Stimulated activated CD4-positive, alpha-beta T cell treated with anti-CD3 and anti-CD28 coated beads, Interleukin-2, amount 100 ng/mL, for 24 hours (primary cell): ENCODE measurements at places on chromosomes 11 and 22.

GRCh38 chr11:20250644-20251247 is 90.5 kb upstream of the DBX1 start:
- DNase-seq: no peak

- no peak for DNase-seq
Measured at GRCh38 chr11:86799680-86800075, 664 bp upstream of the PRSS23 start.

DNA sequence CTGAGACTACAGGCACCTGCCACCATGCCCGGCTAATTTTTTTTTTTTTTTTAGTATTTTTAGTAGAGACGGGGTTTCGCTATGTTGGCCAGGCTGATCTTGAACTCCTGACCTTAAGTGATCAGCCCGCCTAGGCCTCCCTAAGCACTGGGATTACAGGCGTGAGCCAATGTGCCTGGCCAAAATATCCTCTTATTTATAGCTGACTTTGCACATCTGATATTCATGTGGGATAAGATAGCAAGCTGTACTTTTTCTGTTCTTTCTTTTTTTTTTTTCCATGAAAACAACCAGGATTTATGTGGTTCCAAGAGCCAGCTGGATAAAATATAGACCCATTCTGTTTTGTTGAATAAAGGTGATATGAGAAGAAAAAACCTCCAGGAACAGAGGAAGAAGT is 12.1 kb upstream of the XBP1 start:
- DNase-seq: no peak

DNA sequence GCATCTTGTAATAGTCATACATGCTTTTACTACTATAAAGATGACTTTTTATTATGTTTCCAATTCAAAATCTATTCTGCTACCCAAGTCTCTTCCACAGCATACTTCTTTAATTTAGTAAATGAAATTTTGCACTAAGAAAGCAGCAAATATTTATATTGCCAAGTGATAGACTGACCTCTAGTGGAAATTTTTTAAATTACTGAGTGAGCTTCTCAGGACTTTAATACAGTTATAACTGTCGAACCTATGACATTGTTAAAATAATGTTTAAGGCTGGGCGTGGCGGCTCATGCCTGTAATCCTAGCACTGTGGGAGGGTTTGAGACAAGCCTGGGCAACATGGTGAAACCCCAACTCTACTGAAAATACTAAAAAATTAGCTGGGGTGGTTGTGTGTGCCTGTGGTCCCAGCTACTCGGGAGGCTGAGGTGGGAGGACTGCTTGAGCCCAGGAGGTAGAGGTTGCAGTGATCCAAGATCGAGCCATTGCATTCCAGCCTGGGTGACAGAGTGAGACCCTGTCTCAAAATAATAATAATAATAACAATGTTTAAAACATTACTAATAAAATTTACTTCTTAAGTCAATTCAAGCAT is 27.3 kb downstream of the STK33 start:
- DNase-seq: no peak

DNA sequence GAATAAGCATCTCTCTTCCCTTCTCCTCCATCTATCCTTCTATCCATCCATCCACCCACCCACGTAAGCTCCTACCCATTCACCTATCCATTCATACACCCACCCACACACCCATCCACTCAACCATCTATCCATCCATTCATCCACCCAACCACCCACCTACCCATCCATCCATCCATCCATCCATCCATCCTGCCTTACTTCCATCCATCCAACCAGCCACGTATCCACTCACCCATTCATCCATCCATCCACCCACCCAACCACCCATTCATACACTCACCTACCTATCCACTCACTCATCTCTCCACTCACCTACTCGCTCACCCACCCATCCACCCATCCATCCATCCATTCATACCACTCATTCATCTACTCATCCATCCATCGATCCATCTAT is 13.2 kb downstream of the TNNT3 start:
- no peak for DNase-seq

DNA sequence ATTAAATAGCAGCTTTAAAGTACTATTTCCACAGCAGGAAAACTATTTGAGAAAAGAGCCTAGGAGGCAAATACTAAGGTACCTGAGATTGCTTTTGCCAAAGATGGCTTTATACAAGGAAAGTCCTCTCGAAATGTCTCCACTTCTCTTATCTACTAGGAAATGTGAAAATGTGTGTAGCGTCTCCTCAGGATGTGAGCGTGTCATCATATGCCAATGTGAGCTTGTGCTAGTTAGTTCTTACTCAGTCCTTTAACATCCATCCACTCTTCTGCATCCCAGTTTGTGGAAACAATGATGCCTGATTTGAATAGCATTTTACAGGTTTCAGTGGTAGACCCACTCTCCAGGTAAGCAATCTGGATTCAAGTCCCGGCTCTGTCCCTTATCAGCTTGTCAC is 421.0 kb downstream of the DYNC2H1 start:
- DNase-seq: no peak

- DNase-seq: no peak
Measured at GRCh38 chr11:130095326-130095725, 25.6 kb downstream of the APLP2 start.

GRCh38 chr11:44010789-44011251 is 37.0 kb upstream of the ACCSL start:
- DNase-seq: no peak

DNA sequence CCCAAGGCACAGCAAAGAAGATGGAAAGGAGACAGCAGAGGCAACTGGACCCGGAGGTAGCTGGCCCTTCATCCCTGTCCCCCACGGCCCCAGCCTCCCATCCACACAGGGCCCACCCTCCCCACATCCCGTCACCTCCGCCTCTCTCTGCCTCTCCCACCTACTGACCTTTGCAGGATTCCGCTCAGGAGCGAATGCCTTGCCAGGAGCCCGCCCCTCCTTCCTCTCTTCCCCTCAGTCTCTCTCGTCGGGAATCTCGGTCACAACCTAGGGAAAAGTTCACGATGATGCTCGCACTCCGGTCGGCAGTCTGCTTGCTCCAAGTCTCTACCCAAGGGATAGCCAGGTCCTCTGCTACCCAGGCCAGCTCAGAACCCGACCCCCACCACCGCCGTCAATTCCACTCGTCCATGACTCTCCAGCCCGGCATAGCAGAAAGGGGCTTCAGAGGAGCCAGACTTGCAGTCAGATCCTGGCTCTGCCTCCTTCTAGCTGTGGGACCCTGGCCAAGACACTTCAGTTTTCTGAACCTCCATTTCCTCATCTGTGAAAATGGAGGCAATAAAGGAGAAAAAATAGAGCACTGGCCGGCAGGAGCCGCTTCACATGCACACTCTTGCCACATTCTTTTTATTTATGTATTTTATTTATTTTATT is 10.2 kb downstream of the AHNAK start:
- no peak for DNase-seq

DNA sequence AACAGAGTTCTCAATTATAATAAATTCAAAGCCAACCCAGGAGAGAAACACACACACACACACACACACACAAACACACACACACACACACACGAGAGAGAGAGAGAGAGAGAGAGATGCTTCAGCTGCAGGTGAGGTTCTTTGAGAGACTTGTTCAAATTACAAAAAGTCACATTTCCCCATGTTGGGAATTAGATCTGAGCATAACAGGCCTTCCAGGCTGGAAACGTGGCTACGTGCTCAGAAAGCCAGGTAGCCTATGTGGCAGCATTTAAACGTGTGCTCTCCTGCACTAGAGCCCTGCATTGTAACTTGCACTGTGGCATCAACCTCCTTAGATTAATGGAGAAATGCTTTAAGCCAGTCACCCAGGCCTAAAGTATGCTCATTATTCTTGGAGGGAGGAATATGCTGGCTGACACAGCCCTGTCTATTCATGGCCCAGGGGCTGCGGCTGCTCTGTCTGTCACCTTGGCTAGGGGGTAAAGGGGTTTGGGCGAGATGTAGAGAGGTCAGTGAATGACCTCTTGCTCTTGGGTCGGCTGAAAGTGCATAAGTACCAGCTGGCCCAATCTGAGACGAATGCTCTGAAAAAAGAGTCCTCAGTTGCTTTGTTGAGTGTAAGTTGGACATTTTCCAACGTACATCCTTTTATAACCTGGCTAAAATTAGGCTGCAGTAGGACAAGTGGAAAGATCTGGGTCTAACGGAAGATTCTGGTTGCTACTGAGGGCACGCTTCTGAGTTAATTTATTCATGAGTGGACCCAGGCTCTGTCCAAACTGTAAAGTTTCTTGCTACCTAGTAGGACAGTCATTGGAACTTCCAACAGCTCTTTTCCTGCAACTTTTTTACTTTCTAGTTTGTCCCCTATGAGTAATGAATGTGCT is 171.1 kb upstream of the SEZ6L start:
- DNase-seq: no peak

GRCh38 chr11:27004103-27004502 is 10.2 kb downstream of the FIBIN start:
- DNase-seq: no peak

- no peak for DNase-seq
Measured at GRCh38 chr11:57402188-57403002, 11.9 kb upstream of the PRG2 start.

GRCh38 chr22:45502215-45503049 is at the start of gene FBLN1:
Gene FBLN1 (plus strand): TSS chr22:45502883. CDS start chr22:45502986, 103 bp downstream.
- DNase-seq: no peak

GRCh38 chr11:72012897-72013721 is 14.4 kb downstream of the IL18BP start:
- DNase-seq: no peak

DNA sequence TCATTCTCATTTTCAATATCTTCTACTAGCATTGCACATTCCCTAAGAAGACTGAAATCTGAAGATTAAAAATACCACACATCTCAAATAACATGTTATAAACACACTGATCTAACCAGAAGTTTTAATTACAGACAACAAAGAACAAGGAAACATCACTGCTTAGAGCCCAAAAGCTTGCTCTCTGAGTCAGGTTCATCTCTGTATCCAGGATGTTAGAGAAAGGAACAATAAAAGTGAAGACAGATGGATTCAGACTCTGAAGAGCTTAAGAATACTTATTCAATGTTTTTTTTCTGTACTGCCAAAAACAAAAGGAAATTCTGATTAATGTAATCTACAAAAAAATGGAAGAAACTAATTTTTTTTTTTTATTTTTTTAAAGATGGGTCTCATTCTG is 16.5 kb downstream of the RDX start:
- DNase-seq: no peak

GRCh38 chr22:31768422-31769059 is 14.7 kb downstream of the DEPDC5 start:
- no peak for DNase-seq

- no peak for DNase-seq
Measured at GRCh38 chr11:31863170-31863832, 52.2 kb upstream of the PAX6 start.

GRCh38 chr11:66315921-66316811 is 678 bp downstream of the CD248 start:
- DNase-seq: no peak

DNA sequence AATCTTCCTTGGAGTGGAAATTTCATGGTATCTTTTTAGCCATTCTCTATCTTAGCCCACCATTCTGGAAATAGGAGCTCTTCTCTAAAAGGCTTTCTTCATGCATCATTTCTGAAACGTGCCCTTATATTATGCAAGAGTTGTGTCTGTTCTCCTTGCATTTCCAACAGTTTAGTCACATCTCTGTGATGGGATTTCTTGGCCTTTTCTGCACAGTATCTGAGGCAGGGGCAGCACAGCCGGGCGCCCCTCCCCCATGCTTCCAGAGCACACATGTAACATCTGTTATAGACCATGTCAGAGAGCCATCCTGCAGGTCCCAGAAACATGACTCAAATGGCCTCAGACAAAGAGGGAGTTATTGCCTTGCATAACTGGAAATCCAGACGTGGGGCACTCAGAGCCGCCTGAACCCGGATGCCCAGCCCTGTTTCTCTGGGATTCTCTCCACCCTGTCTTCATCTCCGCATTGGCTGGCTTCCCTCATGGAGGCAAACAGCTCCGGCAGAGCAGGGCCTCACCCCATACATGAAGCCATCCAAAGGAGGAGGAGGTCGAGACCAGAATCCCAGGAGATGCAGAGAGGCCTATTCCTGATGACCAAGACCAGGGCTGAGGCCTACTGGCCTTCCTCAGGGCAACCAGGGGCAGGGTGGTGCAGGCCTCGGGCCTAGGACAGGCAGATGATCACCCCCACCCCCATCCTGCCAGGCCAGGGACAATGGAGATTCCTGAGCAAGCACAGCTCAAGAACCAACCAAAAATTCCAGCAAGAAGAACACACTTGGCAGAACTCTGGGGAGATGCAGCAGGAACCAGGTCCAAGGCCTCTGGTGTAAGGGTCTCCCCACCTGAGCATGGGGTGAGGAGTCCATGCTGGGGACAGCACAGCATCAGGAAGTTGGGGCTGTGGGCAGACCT is 61.3 kb downstream of the IGLL5 start:
- DNase-seq: peak; percentile 12

DNA sequence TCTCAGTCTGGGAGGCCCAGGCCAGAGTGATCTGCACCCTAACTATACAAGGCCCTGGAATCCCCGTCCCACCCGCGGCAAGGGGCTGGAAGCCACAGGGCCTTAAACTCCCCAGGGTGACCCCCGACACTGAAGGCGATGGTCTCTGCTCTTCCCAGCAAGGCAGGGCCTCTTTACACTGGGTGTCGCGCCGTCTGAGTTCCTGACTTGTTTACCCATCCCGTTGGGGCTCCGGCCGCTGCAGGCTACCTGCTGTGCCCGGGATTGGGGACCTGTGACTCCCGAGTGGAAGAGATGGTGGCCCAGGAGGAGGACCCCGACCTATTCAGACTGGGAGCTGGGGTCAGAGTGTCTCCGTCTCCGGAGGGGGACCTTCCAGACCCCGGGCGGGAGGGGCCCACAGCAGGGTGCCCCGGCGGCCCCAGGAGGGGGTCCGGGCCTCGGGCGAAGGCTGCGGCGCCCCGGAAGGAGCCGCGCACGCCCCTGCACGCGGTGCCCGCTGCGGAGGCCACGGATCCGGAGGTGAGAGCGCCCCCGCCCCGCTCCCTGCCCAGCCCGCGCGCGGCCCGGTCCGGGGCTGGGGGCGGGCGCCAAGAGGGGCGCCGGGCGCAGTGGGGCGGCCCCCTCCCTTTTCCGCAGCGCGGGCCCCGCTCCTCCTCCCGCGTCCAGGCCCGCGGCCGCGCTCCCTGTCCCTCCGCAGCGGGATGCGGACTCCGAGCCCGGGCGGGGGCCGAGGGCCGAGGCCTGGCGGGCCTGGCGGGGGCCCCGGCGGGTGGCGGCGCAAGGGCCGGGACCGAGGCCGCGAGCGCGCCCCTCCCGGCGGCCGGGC is 560 bp upstream of the MPPED1 start:
- no peak for DNase-seq

DNA sequence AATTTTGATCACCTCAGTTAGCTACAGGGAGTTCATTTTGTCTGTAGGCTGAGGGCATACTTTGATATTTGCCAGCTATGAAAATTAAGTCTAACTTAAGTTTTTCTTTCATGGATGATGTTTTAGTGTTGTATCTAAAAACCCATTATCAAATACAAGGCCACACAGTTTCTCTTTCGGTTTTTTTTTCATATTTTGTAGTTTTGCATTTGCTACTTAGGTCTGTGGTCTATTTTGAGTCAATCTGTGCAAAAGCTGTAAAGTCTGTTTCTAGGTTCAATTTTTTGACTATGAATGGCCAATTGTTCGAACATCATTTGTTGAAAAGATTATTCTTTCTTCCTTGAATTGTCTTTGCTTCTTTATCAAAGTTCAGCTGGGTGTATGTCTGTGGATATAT is 895.6 kb upstream of the ANO3 start:
- no peak for DNase-seq

GRCh38 chr11:103970701-103971249 is 65.7 kb upstream of the DDI1 start:
- DNase-seq: no peak

- no peak for DNase-seq
Measured at GRCh38 chr11:57640068-57640800, 9.5 kb downstream of the YPEL4 start.
